ENCODE measurements at places on chromosomes 7 and 10. TPM values are rescaled to one million over a fixed set of nuclear protein-coding genes. Genes with fewer than 3 reads are reported as not detected.

- no peak for DNase-seq
- no peak overlapping the region for H3K4me3 ChIP-seq
- no peaks in the 10 kb centered on the region for H3K27me3 ChIP-seq
Observed at GRCh38 chr10:19958787-19959186, 142.6 kb downstream of the PLXDC2 start.

DNA sequence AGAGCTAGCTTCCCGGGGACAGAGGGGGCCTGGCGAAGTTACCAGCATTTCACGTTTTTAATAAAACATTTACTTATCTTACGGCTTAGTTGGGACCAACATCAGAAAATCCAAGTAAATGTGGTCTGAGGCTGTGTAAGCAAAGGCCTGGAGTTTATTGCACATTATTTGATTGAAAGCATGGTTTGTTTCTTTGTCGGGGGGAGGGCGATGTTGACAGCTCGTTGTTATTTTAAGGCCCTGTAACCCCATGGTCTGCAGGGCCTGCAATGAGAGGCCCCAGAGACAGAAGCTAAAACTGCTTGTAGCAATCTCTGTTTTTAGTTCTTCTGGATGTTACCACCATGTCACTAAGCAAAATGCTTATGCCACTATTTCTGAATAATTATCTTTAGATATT is 88.9 kb downstream of the MYOF start:
- H3K4me1 ChIP-seq, result peaks cover 10% of the 10 kb centered on the region
- no peak overlapping the region for H3K27ac ChIP-seq
- no peaks in the 10 kb centered on the region for H3K27me3 ChIP-seq
- no peak overlapping the region for H3K4me3 ChIP-seq
- DNase-seq, result no peak

The LRRC4 gene
- 0.96 TPM for polyA plus RNA-seq

The ZNF775 gene
- 1.2 TPM for polyA plus RNA-seq

The ANKRD61 gene
- 0.43 TPM for polyA plus RNA-seq

The GATA3 gene
- polyA plus RNA-seq, result 0.02 TPM

The SPDYE2 gene
- polyA plus RNA-seq, result not detected

GRCh38 chr7:74320645-74321221 is 31.5 kb downstream of the CLIP2 start:
- peaks cover 7% of the 10 kb centered on the region for H3K36me3 ChIP-seq

DNA sequence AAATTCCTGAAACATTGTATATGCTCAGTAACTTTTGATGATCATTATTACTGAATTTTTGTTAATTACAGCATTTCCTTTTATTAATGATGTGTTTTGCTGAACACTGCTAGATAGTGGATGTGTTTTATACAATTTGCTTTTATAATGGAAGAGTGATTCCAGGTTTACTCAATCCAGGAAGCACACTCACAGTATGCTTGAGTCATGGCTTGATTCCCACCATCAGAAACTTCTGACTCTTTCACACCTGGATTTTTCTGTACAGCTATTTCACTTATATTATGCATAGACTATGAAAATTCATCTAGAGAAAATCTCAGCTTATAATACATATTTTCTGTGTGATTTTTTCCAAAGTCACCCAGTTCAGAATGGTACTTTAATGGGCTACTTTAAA is 1040.9 kb downstream of the GRM8 start:
- no peaks in the 10 kb centered on the region for H3K27me3 ChIP-seq
- H3K4me3 ChIP-seq, result no peak overlapping the region
- no peaks in the 10 kb centered on the region for H3K36me3 ChIP-seq
- no peak overlapping the region for H3K27ac ChIP-seq
- no peak for DNase-seq
- no peaks in the 10 kb centered on the region for H3K4me1 ChIP-seq

The CRPPA gene
- polyA plus RNA-seq, result 1.0 TPM

The CDNF gene
- 3.4 TPM for polyA plus RNA-seq

DNA sequence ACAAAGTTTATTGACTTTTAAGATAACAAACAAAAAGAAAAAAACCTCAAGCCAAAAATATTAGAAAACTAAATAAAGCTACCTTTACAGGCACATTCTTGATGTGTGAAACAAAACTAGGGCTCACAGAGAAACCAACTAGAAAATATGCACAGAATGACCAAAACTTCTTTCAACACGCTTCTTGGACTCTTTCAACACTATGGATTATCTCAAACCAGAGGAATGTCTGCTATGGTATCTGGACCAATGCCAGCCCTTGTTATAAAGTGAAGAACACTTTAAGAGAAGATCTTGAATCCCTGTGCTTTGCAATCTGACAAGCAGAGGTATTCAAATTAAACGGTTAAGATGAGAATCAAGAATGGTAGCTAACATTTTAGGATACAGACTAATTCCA is 76.6 kb downstream of the DNAJC1 start:
- H3K27ac ChIP-seq, result no peak overlapping the region
- H3K4me3 ChIP-seq, result no peak overlapping the region
- peaks cover 10% of the 10 kb centered on the region for H3K4me1 ChIP-seq
- DNase-seq, result peak; percentile 97
- H3K27me3 ChIP-seq, result no peaks in the 10 kb centered on the region
- no peaks in the 10 kb centered on the region for H3K36me3 ChIP-seq

Measured in fibroblast of lung (primary cell).